ENCODE measurements at places on chromosomes 7 and 10.

- DNase-seq, result no peak
Observed at GRCh38 chr10:33287112-33287511, 47.4 kb downstream of the NRP1 start.

DNA sequence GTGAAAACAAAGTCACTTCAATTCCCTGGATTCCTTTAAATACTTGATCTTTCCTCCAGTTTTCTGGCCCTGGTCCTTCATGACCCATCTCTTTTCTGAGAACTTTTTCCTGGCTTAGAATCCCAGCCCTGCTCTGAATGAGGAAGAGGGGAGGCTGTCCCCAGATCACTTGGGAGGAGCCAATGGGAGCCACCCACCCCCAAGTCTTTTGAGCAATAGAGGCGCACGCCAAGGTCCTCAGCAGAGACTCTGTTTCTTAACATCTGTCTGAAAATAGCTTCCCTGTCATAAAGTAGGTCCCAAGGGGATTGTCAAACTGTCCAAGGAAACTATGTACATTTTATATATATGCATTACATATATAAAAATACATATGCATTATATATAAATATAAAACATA, 126.8 kb downstream of the ADRA2A start:
- no peak for DNase-seq

GRCh38 chr7:92781117-92781720, 55.2 kb downstream of the CDK6 start:
- DNase-seq, result no peak

GRCh38 chr7:151566897-151567320, 47.2 kb upstream of the RHEB start:
- no peak for DNase-seq

DNA sequence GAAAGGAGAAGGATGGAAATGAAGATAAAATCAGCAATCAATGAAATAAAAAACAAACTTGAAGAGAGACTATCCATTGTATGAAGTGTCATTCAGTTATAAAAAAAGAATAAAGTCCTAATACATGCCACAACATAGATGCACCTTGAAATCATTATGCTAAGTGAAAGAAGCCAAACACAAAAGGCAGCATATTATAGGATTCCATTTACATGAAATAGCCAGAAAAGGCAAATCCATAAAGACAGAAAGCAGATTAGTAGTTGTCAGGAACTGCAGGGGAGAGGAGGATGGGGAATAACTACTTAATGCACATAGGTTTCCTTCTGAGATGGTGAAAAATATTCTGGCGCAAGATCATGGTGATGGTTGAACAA, 6.6 kb upstream of the PON1 start:
- no peak for DNase-seq

DNA sequence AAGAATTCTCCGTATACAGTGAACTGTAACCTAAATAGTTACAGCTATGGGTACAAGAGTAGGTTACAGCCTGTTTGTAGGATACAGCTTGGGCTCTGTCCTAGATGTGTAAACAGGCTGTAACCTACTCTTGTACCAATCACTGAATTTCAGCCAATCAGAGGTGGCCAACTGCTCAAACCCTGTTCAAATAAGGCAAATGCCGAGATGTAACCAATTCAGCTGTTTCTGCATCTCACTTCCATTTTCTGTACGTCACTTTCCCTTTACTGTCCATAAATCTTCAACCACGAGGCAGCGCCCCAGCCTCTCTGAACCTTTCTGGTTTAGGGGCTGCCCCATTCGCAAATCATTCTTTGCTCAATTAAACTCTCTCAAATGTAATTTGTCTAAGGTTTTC, 8.3 kb upstream of the MMP21 start:
- no peak for DNase-seq

DNA sequence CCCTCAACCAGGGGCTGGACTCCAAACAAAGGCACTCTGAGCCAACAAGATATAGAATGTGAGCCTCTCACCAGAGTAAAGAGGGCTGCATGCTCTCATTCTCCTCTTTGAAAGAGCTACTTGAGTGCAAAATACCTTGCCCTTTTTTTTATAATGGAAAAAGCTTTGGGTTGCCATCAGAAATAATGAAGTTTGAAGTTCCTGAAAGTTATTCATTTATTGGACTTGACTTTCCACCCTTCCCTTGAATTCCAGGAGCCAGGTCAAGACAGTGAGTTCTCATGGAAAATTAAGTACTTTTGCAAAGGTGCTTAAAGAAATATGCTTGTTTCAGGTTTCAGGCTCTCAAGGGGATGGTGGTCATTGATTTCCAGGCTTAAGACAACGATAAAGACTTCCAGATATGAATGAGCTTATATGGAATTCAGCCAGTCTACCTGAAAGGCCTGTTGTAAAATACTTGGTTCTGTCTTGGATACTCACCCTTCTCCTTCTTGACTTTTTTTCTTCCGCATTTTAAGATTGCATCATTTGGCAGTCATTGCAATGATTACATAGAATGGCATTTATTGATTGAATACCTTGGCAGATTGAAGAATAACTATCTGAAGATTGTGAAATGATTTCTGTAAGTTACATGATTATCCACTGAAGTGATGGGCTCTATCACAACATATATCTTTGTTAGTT, 696.4 kb downstream of the INHBA start:
- no peak for DNase-seq

- DNase-seq, result no peak
Observed at GRCh38 chr7:36040679-36041078, 112.4 kb upstream of the EEPD1 start.

DNA sequence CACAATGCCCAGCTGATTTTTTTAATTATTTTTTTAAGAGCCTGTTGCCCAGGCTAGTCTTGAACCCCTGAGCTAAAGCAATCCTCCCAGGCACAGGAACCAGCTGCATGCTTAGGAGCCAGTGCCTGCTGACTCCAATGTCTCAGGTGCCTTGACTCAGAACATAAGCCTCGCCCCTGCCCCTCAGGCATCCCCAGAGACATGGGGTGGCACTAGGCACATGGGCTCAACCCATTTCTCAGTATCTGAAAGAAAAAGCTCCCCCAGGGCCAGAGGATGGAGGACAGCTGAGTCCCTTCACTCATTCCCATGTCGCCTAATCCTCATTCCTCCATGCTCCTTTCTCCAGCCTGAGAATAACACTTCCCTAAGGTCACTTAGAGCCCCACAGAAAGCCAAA, 39.1 kb downstream of the KCNH2 start:
- DNase-seq, result no peak

DNA sequence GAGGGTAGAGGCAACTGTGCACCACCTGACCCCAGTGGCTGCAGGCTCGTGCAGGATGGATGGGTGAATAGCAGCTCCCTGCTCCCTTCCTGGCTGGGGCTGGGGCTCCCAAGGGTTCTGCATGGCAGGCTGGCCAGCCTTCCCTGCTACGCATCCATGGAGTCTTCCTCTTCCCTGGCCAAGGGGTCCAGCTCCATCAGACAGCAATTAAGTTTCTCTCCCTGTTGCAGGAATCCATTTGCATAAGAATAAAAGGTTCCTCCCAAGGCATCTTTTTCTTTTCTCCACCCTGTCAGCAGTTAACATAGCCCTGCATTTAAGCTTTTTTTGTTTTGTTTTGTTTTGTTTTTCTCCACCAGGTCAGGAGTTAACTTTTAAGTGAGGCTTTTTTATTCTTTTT, 10.0 kb upstream of the CPA2 start:
- DNase-seq, result no peak

DNA sequence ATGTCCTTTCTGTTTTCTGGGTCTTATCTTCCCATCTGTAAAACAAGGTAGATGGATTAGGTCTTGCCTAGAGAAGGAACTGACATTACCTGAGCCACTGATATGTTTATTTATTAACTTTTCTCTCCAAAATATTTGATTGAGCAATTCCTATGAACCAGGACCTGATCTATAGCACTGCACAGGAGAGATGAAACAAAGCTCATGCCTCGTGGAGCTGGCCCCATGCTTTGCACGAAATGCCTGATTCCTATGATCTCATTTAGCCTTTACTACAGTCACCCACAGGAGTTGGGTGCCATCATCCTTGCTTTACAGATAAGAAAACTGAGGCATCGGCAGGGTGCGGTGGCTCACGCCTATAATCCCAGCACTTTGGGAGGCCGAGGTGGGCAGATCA, 48.2 kb upstream of the ZMIZ1 start:
- no peak for DNase-seq

GRCh38 chr10:110512461-110513187, 14.9 kb downstream of the DUSP5 start:
- DNase-seq, result no peak

All from stimulated activated CD4-positive, alpha-beta T cell treated with anti-CD3 and anti-CD28 coated beads, Interleukin-1b, Interleukin-23, amount 100 ng/mL, for 1 hour (primary cell).